ENCODE measurements at places on chromosomes 13 and 19. TPM values are rescaled to one million over a fixed set of nuclear protein-coding genes. Genes with fewer than 3 reads are reported as not detected.

The LILRA1 gene
- total RNA-seq = not detected

The ANGPTL8 gene
- not detected for total RNA-seq

The PLIN5 gene
- total RNA-seq = not detected

The RYR1 gene
- under 0.01 TPM for total RNA-seq

The ZNF85 gene
- 10.9 TPM for total RNA-seq

The SPIB gene
- total RNA-seq = not detected

The METTL21C gene
- not detected for total RNA-seq

The SHC2 gene
- 1.5 TPM for total RNA-seq

The ZNF146 gene
- 65.7 TPM for total RNA-seq

The FCAR gene
- not detected for total RNA-seq

The ZSWIM4 gene
- 9.0 TPM for total RNA-seq

The MCF2L gene
- total RNA-seq = 6.5 TPM
